ENCODE measurements at places on chromosomes 11 and 22. TPM values are rescaled to one million over a fixed set of nuclear protein-coding genes. Genes with fewer than 3 reads are reported as not detected.
A peak's percentile ranks its signal among the peaks of the same experiment; 100 is the strongest.

DNA sequence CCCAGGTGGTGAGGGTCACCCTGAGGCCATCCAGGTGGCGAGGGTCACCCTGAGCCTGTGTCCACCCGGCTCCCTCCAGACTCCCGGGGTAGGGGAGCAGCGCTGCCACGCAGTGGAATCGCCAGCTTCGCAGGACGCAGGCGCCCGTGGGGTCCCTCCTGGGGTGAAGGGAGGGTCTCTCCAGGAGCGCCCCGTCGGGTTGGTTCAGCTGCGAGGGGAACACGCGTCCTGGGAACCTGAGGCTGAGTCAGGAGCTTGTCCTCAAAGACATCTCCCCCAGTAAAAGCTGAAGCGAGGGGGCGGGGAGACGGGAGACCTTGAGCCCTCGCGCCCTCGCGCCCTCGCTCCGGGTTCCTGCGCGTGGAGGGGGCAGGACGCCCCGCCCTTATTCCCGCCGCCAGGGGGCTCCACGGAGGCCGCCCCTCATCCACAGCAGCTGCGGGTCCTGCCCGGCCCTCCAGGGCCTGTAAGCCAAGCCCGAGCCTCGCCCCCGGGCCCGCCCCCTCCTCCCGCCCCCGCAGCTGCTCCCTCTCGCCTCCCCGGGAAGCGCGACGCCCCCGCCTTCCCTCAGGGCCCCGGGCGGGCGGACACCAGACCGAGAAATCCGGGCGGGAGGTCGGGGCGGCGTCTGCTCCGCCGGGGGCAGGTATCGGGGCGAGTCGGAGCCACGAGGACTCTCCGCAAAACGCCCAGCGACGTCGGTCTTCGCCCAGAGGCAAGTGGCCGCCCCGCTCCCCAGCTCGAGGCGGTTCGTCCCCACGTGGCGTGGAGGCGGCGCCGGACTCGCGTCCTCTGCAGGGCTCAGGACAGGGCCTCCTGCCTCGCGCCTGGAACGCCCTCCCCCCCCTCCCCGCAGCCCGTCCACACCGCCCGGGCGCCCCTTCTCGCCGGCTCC, 22.8 kb downstream of the PIM3 start:
- peak; percentile 27 for DNase-seq
- H3K27me3 ChIP-seq, result no peaks in the 10 kb centered on the region
- no peak overlapping the region for H3K4me3 ChIP-seq
- no peak overlapping the region for H3K27ac ChIP-seq
- H3K4me1 ChIP-seq, result no peaks in the 10 kb centered on the region

HOATZ gene
- total RNA-seq, result 2.6 TPM

DNA sequence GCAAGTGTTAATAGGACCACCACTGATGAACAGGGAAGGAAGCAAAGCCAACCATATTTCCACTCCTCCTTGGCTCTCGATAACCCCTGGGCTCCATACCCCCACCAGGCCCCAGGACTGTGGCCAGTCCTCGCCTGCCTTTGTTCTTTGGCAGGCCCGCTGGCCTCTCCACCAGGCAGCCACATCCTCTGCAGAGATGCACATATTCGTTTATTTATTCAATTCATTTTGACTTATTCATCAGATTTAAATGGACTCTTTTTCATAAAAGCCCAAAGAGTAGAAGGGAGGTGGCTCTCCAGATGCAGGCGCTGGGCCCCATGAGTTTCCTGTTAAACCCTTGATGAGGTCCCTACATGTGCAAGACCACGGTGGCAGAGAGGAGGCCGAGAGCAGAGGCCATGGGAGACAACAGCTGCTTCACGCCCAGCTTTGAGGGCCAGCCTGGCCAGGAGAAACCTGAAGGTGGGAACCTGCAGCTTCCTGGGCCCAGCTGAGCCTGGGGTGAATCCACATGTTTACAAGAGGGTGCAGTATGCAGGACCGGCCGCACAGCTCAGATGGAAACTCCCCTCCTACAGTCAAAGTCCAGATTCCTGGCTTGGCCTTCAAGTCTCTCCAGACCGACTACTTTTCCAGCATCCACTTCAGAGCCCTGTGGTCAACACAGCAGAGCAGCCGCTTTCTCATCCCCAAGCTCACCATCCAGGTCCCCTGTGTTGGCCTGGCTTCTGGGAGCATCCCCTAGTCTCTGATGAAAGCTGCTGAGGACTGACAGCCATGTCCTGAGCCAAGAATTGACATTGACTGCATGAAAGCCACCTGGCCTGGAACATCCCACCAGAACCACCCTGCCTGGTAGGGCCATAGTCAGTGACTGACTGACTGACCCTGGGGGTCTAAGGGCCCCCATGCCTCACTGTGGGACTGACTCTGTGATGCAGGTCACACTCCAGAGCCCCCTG, 39.7 kb upstream of the CCND1 start:
- no peak for DNase-seq
- H3K4me1 ChIP-seq, result no peaks in the 10 kb centered on the region
- no peak overlapping the region for H3K27ac ChIP-seq
- H3K36me3 ChIP-seq, result no peaks in the 10 kb centered on the region

DNA sequence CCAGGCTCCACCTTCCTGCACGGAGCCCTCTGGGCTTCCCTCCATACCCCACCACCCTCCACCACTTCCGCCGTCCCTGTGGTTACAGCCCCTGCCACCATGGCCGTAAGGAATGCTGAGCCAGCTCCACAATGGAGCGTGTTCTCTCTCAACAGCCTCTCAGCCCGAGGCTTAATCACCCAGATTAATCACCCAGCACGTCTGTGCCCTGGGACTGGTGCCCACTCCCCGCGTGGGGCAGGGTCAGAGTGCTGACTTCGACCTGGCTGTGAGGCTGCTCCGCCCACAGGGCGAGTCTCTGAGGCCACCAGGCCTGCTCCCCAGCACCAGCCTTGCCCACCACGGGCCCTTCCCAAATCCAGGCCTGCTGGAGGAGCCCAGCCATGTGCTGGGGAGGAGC, 4.0 kb upstream of the TH start:
- H3K36me3 ChIP-seq, result no peaks in the 10 kb centered on the region
- H3K27ac ChIP-seq, result no peak overlapping the region
- no peak for DNase-seq

DDTL gene
- 3.4 TPM for total RNA-seq

DNA sequence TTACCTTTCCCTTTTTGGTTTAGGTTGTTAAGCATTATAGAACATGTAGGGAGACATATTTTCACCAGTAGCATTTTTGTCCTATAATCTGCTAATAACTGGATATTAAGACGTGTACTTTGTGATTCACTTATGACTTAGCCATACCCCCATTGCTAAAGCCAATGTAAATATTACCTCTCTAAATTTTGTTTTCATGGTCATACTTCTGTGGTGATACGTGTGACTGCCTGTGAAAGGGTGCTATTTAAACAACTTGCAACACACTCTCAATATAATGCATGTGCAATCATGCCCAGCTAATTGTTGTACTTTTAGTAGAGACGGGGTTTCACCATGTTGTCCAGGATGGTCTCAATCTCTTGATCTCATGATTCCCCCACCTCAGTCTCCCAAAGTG, 36.2 kb upstream of the PAK1 start:
- H3K4me3 ChIP-seq, result no peak overlapping the region
- H3K27ac ChIP-seq, result no peak overlapping the region
- no peaks in the 10 kb centered on the region for H3K36me3 ChIP-seq
- DNase-seq, result no peak
- H3K4me1 ChIP-seq, result no peaks in the 10 kb centered on the region

DNA sequence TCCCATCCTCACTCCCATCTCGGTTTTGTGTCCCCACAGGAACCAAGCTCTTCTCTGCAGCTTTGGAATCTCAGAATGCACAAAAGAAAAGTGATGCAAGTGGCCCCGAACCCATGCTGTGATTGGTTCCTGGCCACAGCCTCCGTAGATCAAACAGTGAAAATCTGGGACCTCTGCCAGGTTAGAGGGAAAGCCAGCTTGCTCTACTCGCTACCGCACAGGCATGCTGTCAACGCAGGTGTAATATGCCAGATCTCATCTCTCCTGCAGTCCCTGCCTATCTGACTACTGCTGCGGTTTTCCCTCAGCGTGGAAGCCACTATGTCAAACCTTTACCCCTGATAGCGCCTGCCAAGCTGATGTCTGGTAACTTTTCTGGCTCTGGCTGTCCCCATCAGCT, 200.5 kb upstream of the LRRC4C start:
- H3K27me3 ChIP-seq, result no peaks in the 10 kb centered on the region
- H3K4me3 ChIP-seq, result no peak overlapping the region
- no peaks in the 10 kb centered on the region for H3K4me1 ChIP-seq
- no peaks in the 10 kb centered on the region for H3K36me3 ChIP-seq

- no peaks in the 10 kb centered on the region for H3K27me3 ChIP-seq
- peaks cover 18% of the 10 kb centered on the region for H3K4me1 ChIP-seq
- no peaks in the 10 kb centered on the region for H3K36me3 ChIP-seq
- peak overlapping the region; percentile 93 for H3K27ac ChIP-seq
- H3K4me3 ChIP-seq, result peak overlapping the region; percentile 49
Observed at GRCh38 chr22:35840302-35840739, 122.6 kb downstream of the APOL5 start.

GGT1 gene
- not detected for total RNA-seq

PAAF1 gene
- total RNA-seq, result 20.8 TPM

ABCC8 gene
- total RNA-seq, result 1.9 TPM

DNA sequence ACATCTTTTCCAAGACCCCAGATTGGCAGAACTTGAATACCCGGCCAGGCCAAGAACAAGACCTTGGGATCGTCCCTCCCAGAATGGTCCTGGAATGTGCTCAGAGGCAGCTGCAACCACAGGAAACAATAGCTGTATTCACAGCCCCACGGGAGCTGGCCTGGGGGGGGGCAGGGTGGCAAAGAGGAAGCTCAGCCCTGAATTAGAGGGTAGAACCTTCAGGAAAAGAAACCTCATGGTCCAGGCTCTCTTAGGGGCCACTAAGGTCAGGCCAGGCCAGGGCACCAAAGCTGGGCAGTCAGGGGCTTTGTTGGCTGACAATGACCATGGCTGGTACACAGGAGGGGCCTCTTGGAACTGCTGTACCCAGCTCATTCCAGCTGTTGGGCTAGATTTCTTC, 17.3 kb downstream of the RPL27A start:
- peak overlapping the region; percentile 99 for H3K27ac ChIP-seq
- peak; percentile 16 for DNase-seq
- no peaks in the 10 kb centered on the region for H3K27me3 ChIP-seq
- no peaks in the 10 kb centered on the region for H3K36me3 ChIP-seq
- peaks cover 6% of the 10 kb centered on the region for H3K4me1 ChIP-seq

- H3K36me3 ChIP-seq, result no peaks in the 10 kb centered on the region
- H3K4me3 ChIP-seq, result peak overlapping the region; percentile 3
- H3K27me3 ChIP-seq, result peaks cover 11% of the 10 kb centered on the region
- DNase-seq, result no peak
Observed at GRCh38 chr22:38088629-38089473, 4.9 kb upstream of the SLC16A8 start.

GRCh38 chr22:29315286-29316140, at the start of gene RASL10A:
RASL10A (minus strand) TSS chr22:29315697; CDS start chr22:29315246, 451 bp downstream.
- DNase-seq, result no peak
- no peak within 1 kb of the TSS for H3K4me3 ChIP-seq
- H3K27ac ChIP-seq, result no peak within 1 kb of the TSS

DNA sequence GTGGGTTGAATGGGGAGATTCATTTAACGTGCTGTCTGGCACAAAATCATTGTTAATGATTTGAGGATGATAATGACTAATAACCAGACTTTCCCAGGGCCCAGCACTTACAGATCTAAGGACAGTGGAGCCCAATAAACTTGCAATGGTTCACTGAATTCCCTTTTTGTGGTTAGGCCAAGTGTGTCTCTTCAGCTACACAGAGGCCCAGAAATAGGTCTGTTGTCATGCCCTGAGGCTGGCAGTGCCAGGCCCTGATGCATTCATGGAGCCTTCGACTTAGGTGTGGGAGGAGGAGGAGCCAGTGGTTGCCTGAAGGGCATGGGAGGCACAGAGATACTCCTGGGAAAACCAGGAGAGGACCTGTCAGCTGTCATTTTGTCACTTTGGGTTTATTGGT, 56.1 kb downstream of the KIAA1671 start:
- H3K4me3 ChIP-seq, result no peak overlapping the region
- no peaks in the 10 kb centered on the region for H3K27me3 ChIP-seq
- no peak for DNase-seq
- no peak overlapping the region for H3K27ac ChIP-seq
- H3K36me3 ChIP-seq, result no peaks in the 10 kb centered on the region
- H3K4me1 ChIP-seq, result no peaks in the 10 kb centered on the region

GRCh38 chr11:78586452-78587046, 11.9 kb upstream of the NARS2 start:
- H3K4me3 ChIP-seq, result no peak overlapping the region
- DNase-seq, result no peak
- H3K27me3 ChIP-seq, result no peaks in the 10 kb centered on the region
- H3K36me3 ChIP-seq, result no peaks in the 10 kb centered on the region
- no peaks in the 10 kb centered on the region for H3K4me1 ChIP-seq

GRCh38 chr22:40967111-40967760, 16.1 kb downstream of the RBX1 start:
- no peaks in the 10 kb centered on the region for H3K36me3 ChIP-seq
- DNase-seq, result no peak
- H3K4me1 ChIP-seq, result no peaks in the 10 kb centered on the region
- no peaks in the 10 kb centered on the region for H3K27me3 ChIP-seq
- H3K27ac ChIP-seq, result no peak overlapping the region

- H3K27me3 ChIP-seq, result no peaks in the 10 kb centered on the region
- H3K4me1 ChIP-seq, result no peaks in the 10 kb centered on the region
- H3K4me3 ChIP-seq, result no peak overlapping the region
- H3K27ac ChIP-seq, result no peak overlapping the region
Observed at GRCh38 chr11:116426761-116427160, 346.0 kb downstream of the BUD13 start.

ELF5 gene
- total RNA-seq, result not detected

GRCh38 chr11:36142439-36142838, 146.8 kb downstream of the COMMD9 start:
- H3K4me3 ChIP-seq, result no peak overlapping the region
- no peaks in the 10 kb centered on the region for H3K36me3 ChIP-seq
- DNase-seq, result no peak
- H3K27ac ChIP-seq, result no peak overlapping the region
- H3K4me1 ChIP-seq, result no peaks in the 10 kb centered on the region

MAFF gene
- 10.1 TPM for total RNA-seq

- H3K4me1 ChIP-seq, result no peaks in the 10 kb centered on the region
- no peaks in the 10 kb centered on the region for H3K36me3 ChIP-seq
- no peak overlapping the region for H3K27ac ChIP-seq
- H3K4me3 ChIP-seq, result no peak overlapping the region
- no peak for DNase-seq
- no peaks in the 10 kb centered on the region for H3K27me3 ChIP-seq
Observed at GRCh38 chr22:22458896-22459588, 49.5 kb downstream of the ZNF280B start.

DNA sequence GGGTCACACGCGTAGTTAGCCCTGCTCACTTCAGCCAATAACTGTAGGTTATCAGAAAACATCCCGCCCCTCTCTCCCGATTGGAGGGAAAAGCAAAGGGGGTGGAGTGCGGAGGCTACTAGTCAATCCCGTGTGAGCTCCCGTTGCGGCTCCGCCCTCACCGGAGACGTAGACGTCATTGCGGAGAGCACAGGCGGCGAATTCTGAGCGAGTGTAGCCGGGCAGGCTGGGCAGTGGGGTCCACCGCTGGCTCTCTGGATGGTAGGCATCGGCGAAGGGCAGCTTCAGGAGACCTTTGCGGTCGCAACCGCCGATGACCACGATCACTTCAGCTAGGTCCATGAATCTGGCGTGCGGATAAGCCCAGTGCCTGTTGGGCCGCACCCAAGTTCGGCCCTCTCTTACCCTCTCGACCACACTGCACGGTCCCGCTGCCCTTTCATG, 4.7 kb downstream of the KLHL35 start:
- DNase-seq, result peak; percentile 84
- peaks cover 11% of the 10 kb centered on the region for H3K27me3 ChIP-seq
- H3K4me1 ChIP-seq, result no peaks in the 10 kb centered on the region
- H3K4me3 ChIP-seq, result peak overlapping the region; percentile 27

- DNase-seq, result peak; percentile 9
- no peaks in the 10 kb centered on the region for H3K4me1 ChIP-seq
- no peak overlapping the region for H3K4me3 ChIP-seq
- H3K27me3 ChIP-seq, result no peaks in the 10 kb centered on the region
Observed at GRCh38 chr22:39209756-39210155, 35.0 kb downstream of the PDGFB start.

KRTAP5-11 gene
- not detected for total RNA-seq

Data from uterus (tissue), 4 donors.